ENCODE measurements at places on chromosomes 3 and 15.

- DNase-seq = no peak
These were observed 7.0 kb upstream of the TMEM62 start for GRCh38 chr15:43126356-43126755.

- no peak for DNase-seq
These were observed at the start of gene FAM3D for GRCh38 chr3:58666683-58667082. TSS of gene FAM3D (minus strand) at chr3:58666774. CDS start at chr3:58655563, 11,211 bp downstream.

DNA sequence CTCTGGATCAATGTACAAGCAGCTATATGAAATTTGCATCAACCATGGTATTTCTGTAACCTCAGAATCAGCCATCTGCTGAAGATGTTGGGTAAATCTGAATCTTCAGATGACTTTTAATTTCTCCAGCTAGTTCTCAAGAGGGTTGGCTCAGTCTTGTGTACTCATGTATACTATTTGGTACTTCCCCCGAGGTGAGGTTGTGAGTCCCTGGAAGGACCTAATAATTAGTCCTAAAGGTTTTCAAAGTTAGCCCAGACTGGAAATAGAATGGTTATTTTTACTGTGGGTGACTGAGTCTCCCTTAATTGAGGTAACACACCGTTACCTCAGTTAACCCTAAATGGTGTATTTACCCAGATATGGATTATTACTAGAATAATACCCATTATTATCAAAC lies 104.3 kb upstream of the THSD4 start:
- DNase-seq = no peak

GRCh38 chr3:120304616-120305015 lies 19.6 kb upstream of the GPR156 start:
- DNase-seq = no peak

DNA sequence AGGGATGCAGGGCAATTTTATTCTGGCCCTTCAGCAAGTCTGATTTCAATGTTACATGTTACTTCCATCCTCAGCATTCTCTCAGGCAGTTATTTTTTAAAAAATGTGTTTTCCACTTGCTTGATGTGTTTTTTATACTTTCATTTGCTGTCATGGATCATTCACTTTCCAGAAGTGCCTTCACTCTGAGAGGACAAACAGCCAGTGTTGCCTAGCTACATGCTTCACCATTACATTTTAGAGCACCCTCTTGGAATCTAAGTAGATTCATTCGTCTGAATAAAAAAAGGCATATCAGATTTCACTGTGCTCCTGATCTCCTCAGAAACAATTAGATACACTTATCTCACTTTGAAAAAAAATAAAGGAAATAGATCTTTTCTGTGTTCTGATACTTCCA lies 93.6 kb upstream of the POU1F1 start:
- no peak for DNase-seq

- no peak for DNase-seq
These were observed 18.3 kb downstream of the ZIC4 start for GRCh38 chr3:147387885-147388699.
